ENCODE measurements at places on chromosomes 3 and 15. TPM values are rescaled to one million over a fixed set of nuclear protein-coding genes. Genes with fewer than 3 reads are reported as not detected.
A peak's percentile ranks its signal among the peaks of the same experiment; 100 is the strongest.

- no peak for DNase-seq
Observed at GRCh38 chr3:192155194-192155593, 572.1 kb downstream of the FGF12 start.

- peak; percentile 63 for DNase-seq
Observed at GRCh38 chr3:197478746-197479668, 76.8 kb downstream of the BDH1 start.

- no peak for DNase-seq
Observed at GRCh38 chr15:97728791-97729190, 231.7 kb upstream of the ARRDC4 start.

DNA sequence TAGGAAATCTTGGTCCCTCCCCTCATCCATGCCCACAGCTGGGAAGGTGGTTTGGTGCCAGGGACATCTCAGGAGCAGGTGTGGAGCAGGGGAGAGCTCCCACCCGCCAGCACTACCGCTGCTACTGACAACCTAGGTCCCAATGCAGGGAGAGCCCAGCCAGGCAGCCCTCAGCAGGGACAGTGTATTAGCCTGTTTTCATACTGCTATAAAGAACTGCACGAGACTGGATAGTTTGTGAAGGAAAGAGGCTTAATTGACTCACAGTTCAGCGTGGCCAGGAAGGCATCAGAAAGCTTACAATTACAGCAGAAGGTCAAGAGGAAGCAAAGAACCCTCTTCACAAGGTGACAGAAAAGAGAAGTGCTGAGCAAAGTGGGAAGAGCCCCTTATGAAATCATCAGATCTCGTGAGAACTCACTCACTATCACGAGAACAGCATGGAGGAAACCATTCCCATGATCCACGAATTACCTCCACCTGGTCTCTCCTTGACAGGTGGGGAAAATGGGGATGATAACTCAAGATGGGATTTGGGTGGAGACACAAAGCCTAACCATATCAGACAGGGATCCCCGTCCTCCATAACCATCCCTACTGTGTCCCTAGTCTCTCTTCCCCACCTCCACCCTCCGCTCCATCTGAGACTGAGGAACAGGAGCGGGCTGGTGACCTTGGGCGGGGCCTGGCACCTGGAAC lies 218.6 kb downstream of the TBC1D2B start:
- DNase-seq, result no peak

DNA sequence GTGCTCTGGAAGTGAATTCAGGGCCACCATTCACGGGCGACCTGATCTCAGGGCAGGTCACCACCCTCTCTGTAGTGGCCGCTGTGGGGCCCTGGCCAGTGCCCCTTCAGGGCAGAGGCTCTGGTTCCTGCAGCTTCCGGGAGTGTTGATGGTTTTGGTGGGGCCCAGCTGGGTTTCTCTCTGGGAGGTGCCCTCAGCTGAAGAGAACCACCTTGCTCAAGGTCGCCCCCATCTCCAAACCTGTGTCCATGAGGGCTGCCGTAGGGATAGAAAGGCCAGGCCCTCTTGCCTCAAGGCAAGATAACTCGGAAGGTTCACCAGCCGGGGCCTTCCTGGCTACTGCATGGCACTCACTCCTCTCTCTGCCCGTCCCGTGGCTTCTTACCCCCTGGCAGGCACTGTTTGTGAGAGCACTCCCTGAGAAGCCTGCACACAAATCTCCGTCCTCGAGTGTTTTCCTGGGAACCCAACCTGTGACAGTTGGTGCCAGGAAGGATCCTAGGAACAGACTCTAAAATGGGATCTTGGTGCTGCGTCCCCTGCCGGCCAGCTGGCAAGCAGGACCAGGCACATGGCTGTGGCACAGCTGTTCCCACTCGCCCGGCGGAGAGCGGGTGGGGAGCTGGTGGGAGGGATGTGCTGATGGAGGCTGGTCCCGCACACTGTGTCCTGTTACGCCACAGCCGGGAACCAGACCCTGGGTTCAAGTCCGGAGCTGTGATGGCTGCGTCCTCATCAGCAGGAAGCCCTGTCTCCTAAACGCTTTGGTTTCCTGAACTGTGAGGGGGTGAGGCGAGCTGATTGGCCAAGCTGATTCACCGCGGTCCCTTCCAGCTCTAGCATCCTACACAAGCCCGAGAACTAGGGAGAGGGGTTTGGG lies 23.2 kb upstream of the PIGZ start:
- no peak for DNase-seq

GRCh38 chr15:61227950-61228936 lies 859 bp downstream of the RORA start:
- no peak for DNase-seq

- DNase-seq, result no peak
Observed at GRCh38 chr3:140430494-140430893, 247.4 kb upstream of the TRIM42 start.

DNA sequence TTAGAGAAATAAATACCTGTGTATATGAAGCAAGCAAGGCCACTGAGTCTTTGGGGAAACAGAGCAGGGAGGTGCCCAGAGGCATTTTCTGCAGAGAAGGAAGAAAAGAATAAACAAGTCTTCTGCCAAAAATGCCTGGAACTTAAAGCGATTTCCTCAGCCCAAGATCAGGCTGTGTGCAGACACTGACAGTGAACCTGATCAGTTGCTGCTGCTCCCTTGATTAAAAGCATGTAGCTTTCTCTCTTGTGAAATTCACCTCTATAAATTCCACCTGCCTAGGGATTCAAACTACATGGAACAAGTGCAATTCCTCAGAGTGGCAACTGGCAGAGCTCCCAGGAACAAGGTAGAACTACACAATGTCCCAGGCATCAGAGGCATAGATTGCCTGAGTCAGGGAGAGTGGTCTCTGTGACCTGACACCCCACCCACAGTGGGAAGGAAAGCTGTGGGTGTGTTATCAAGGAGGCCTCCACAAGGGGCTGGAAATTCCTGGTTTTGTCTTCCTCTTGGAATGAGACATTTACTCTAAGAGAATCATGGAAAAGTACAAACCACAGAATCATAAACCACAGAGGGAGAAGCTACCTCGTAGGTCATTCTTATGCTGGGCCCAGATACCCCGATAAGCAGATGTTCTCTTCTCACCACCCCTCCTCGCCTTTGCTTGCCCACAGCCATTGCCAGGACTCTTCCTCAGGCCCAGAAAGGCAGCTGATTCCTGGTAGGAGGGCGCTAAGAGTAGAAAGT lies 1.8 kb upstream of the ZBTB38 start:
- DNase-seq, result peak; percentile 75

DNA sequence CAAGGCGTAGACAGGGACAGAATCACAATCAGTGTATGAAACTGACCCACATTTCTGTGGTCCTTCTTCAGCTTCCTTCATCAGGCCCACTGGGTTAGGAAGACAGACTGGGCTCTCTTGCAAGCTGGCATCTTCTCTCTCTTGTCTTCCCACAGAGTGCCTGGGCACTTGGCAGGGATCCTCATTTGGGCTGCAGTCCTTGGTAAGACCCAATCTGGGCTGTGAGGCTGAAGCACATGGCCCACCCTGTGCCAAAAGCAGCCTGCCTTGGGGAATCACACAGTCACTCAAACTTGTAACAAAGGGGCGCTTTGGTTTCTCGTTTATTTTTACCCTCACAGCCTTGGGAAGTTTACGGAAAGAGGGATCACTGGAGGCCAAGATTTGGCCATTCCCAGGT lies 8.2 kb upstream of the EPHB3 start:
- DNase-seq, result no peak

DNA sequence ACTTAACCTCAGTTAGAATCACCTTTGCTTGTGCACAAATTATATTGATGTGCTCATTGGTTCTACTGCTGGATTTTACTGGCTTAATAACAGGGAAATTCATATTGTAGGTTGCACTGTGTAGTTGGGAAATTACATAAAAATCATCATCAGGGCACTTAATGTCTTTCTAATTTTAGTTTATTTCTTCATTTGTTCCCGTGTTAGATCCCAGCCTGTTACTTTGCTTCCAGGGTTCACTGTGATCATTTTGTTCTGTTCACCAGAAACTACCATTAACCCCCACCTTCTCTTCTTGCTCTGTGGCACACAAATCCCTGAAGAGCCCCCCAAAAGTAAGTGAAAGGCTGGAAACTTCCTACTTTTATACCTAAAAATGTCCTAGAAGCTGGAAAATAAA lies 80.4 kb downstream of the RARB start:
- DNase-seq, result no peak

DNA sequence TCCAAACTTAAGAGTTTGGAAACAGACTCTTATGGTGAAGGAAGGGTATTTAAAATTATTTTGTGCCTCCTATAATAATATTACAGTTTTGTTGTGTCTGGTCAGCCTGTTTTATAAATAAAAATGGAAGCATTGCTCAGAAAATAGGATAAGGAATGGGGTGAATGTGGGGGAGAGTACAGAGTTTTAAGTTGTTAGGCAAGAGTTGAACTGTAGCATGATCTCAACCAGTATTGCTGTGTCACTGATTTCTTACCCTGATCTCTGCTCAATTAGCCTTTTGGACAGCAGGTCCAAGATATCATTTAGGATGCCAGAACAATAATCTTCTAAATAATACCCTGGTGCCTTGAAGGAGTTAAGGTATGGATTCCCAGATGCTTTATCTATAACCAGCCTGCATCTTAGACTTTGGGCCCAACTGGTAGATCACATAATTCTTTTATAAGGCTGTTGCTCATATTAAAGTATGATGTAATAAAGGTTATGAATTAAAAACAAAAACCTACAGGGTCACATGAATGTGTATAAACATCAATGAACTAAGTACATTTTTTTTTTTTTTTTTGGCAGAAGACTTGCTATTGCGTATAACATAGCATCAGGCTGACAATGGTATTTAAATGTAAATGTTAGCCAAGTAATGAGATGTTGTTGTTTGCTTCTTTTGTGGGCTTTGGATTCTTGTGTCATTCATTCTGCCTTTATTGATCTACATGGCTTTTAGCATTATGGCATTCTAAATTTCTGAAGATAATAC lies 70.0 kb downstream of the MITF start:
- DNase-seq, result no peak

- DNase-seq, result no peak
Observed at GRCh38 chr3:187726564-187726963, 18.7 kb downstream of the BCL6 start.

DNA sequence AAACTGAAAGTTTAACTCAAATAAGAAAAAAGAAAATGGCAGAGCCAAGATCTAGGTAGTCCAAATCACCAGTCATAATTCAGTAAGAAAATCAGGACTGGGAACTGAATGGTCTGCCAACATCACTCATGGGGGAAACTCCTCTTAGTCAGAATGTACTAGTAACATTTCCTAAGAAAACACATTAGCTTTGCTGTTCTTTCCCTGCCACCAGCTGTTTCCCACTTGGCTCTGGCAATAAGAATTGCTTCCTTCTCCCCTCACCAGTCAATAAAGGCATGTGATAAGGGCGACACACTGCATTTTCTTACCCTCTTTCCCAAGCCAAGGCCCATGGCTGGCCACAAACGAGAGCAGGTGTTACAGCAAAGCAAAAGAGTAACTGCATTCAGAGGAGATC lies 46.1 kb downstream of the PIK3R4 start:
- DNase-seq, result no peak

DNA sequence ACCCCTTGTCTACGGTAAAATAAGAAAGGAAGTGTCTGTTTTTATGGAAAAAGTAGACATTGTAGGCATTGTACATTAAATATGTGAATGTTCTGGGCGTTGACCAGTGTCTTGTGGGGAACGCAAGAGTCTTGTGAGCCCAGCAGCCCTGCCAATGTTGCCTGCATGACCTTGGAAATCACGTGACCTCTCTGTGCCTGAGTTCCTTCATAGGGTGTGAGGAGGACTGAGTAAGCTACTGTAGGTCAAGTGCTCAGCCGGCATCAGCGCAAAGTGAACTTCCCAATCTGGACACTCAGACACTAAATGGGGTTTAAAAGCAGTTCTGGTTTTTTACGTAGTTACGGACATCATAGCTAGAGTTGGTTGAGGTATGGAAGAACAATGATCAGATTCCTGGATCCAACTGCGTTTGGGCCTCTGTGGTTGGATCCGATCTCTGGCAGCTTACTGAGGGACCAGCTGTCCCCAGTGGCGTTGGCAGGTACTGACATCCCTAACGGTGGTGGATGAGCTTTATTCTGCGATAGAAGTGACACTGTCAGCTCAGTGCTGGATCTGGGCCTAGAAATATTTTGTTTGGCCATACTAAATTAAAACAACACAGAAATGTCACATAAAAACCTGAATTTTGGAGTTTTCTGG lies 63.8 kb downstream of the SPSB4 start:
- DNase-seq, result no peak

- DNase-seq, result peak; percentile 68
Observed at GRCh38 chr3:28347374-28348264, 902 bp upstream of the ZCWPW2 start.

GRCh38 chr3:55489798-55490132 lies 2.7 kb upstream of the WNT5A start:
- DNase-seq, result no peak

- no peak for DNase-seq
Observed at GRCh38 chr3:101542957-101543356, 18.7 kb upstream of the TRMT10C start.

DNA sequence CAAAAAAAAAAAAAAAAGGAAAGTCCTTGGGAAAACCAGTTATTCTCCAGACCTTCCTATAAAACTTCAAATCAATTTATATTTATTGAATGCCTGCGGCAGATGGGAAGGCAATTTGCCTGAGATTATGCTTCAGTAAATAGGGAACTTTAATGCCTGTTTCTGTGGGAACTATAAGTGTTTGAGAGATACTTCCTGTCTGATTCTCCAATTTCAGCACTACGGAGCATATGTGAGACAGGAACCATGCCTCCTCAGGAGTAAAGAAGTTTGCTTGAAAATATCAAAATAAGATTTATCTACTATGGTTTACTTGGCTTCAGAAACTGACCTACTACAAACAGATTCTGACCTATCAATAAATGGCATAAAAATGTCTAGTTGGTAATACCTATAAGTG lies 135.5 kb downstream of the CBLB start:
- no peak for DNase-seq

GRCh38 chr3:66423791-66424190 lies 77.0 kb downstream of the LRIG1 start:
- peak; percentile 40 for DNase-seq

- no peak for DNase-seq
Observed at GRCh38 chr15:88538972-88539371, 7.5 kb downstream of the DET1 start.

The THBS1 gene
- 37.8 TPM for total RNA-seq

The TRPM1 gene
- total RNA-seq, result under 0.01 TPM

The XCR1 gene
- under 0.01 TPM for total RNA-seq

The COL8A1 gene
- 2.7 TPM for total RNA-seq

The METTL6 gene
- 41.3 TPM for total RNA-seq

The ALDH1A2 gene
- 0.79 TPM for total RNA-seq

The GUCA1C gene
- not detected for total RNA-seq

The SERINC4 gene
- total RNA-seq, result 0.13 TPM

The MEX3B gene
- total RNA-seq, result 0.79 TPM

The CYP19A1 gene
- total RNA-seq, result not detected

All from bronchial epithelial cell (primary cell).